ENCODE measurements at places on chromosomes 7 and 10.
A peak's percentile ranks its signal among the peaks of the same experiment; 100 is the strongest.

GRCh38 chr7:14875941-14876587 is 26.5 kb downstream of the DGKB start:
- DNase-seq = no peak

- DNase-seq = no peak
Measured at GRCh38 chr7:134875867-134876266, 96.4 kb downstream of the CALD1 start.

DNA sequence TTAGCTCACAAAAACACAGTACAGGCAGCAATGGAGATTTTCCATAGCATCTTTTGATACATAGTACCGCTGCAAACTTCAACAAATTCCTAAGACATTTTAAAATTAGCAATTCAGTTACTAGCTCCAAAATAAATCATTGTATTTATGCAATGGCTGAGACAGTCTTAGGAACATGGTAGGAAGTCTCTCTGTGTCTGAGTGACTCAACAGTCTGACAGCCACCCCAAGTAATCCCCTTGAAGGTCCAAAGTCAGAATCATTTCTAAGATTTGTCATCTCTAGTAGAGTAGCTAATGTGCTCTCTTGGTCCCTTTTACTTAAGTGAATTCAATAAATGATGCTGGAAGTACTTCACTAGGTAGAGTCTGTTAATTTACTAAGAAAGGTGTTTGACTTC is 93.8 kb upstream of the NOBOX start:
- no peak for DNase-seq

DNA sequence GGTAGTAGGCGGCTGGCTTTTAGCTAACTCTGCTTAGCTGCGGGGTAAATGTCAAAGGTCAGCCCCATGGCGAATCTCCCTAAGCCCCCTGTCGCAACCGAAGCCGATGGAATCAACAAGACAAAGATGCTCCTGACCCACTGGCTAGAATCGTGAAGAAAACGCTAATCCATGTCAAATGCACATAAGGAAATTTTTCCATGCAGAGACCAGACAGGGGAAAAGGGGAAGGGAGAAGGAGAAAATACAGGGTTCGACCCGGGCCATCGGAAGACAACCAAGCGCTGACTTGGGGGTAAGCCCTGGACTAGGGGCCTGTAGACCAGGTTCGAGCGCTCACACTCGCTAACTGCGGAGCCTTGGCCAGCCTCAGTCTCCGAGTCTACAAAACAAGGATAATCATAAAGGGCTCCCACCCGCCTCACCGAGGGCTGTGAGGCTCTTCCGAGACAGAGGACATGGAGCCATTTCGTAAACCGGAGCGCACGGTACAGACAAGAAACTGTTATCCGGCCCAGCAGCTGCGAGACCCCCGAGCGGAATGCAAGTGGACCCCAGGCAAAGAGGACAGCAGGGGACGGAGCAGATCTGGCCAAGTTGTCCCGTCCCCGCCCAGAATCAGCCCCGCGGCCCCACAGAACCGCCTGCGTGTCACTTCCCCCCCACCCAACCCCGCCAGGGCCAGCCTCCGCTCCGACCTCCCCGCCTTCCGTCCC is 507 bp downstream of the SAR1A start:
- DNase-seq = no peak

- no peak for DNase-seq
Measured at GRCh38 chr10:34467364-34467763, 347.7 kb downstream of the PARD3 start.

- DNase-seq = no peak
Measured at GRCh38 chr10:28551086-28551485, 18.2 kb downstream of the WAC start.

GRCh38 chr10:123786306-123786705 is 105.3 kb downstream of the CPXM2 start:
- DNase-seq = no peak

DNA sequence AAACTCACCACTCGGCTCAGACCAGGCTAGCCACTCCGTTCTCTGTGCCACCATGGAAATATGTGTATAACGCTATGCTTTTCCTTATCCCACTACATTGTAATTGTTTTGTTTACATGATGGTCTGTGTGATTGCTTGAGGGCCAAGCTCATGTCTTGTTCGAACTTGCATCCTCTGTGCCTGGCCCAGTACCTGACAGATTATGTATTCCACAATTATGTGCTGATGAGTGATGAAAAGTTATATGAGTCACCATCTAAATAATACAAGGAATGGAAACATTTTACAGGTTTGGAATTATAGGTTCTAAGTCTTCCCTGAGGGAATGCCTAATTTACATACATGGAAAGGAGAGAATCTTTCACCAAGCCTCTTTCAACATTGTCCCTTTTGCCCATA is 137.4 kb downstream of the C7orf25 start:
- no peak for DNase-seq

- DNase-seq = peak; percentile 51
Measured at GRCh38 chr7:40470091-40470592, 335.3 kb downstream of the SUGCT start.

DNA sequence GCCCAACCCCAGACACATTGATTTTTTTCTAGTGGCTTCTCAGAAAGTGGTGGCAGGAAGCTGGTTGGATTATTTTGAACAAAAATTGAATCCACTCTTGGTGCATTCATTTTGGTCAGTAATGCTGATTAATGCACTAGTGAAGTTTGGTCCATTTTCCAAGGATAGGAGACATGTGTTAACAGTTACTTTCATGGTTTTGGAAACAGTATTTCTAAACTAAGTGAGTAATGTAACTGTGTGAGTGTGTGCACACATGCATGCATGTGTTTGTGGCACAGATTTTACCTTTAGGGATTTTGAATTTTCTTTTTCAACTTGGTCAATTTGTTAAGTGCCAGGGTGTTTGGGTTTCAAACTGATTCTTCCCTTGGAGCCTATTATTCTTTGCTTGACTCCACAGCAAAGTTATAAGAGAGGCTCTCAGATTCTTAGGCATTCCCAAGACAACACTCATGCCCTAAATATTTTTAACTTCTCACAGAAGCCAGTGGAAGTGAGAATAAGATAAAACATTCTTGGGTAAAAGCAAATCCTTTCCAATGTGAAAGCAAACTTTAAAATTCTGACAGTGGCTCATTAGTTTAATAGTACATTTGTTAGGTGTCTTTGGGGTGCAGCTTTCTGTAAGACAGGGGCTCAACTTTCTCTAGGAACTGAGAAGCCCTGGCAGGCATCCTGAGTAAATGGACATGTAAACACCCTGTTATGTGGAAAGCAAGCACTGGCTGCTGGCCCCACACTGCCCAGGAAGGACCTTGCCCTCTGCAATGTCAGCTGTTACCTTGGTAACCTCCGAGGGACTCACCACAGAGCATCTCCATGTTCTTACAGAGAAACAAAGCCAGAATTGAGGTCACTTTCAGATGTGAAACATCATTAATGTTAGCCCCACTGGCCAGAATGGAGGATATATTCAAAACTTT is 68.4 kb downstream of the ASAH2B start:
- DNase-seq = no peak

DNA sequence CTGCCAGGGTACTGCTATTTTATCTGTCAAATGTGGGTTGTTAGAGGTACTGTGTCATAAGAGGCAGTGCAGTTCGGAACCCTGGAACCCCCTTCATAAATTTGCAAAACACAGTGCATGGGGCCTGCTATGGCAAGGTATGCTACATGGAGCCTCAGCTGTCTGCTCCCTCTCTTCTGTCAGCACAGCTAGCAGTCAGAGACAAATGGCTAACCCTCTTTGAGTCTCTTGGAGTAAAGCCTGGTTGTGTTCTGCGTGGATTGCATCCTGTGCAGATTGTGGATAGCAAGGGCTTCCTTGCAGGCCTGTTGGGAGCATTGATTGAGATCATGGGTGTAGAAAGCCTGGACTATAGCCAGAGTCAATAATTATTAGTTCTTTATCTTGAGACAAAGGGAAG is 397.8 kb downstream of the AUTS2 start:
- DNase-seq = no peak

DNA sequence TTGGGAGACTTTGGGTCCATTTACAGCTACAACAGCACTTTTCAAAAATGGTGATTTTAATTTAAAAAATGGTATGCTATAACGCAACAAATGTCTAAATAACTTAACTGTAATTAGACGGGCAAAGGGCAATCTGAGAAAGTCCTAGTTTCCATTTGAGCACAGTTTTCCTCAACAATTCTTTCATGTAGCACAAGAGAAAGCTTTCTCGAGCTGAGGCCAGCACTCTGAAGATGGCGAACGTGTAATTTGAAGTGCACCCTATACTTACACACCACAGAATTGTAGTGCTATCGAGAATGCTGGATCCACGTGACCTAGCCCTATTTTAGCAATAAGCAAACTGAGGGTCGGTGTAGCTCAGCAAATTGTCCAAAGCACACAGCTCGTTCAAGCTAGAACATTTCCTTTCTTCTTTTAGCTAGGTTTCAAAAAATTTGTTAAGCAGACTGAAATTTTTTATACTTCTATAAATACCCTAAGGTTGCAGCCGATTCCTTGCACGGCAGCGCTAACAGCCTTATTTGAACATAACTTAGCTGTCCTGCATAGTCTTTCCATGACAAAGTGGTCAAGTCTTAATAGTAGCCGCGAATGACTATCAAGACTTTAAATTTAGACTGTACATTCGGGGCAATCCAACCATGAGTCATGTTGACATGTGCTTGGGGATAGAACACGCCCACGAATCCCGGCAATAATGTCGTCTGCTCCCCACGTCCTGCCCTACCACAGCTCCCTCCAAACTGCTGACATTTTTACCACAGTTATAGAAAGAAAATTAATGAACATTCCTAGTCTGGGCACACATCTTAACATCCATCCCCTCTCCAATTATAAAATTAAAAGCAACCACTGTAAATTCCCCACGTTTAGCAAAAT is 10.0 kb downstream of the KLF6 start:
- peak; percentile 45 for DNase-seq

DNA sequence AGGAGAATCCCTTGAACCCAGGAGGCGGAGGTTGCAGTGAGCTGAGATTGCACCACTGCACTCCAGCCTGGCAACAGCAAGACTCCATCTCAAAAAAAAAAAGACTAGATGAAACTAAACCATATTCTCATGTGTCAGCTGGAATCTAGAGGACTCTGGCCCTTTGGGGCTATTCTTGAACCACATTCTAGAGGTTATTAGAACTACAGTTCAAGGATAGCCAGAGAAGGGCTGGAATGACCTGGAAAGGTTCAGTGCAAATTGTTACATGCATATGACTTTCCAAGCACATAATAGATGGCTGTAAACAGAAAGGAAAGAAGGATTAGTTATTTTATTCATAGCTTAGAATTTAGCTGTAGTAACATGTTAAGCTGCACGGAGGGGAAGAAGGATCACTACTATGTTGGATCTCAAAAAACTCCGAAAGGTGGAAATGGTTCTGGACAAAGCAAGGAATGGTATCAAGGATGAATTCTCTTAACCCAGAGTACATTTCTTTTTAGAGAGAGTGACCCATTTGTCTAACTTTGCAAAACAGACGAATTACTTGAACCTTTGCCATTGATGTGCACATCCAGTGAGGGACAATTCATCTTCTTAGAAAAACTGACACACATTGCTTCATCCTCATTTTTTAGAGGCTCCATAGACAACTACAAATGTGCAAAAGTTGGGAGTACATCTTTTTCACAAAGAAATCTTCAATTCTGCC is 124.0 kb upstream of the SAMD8 start:
- no peak for DNase-seq

DNA sequence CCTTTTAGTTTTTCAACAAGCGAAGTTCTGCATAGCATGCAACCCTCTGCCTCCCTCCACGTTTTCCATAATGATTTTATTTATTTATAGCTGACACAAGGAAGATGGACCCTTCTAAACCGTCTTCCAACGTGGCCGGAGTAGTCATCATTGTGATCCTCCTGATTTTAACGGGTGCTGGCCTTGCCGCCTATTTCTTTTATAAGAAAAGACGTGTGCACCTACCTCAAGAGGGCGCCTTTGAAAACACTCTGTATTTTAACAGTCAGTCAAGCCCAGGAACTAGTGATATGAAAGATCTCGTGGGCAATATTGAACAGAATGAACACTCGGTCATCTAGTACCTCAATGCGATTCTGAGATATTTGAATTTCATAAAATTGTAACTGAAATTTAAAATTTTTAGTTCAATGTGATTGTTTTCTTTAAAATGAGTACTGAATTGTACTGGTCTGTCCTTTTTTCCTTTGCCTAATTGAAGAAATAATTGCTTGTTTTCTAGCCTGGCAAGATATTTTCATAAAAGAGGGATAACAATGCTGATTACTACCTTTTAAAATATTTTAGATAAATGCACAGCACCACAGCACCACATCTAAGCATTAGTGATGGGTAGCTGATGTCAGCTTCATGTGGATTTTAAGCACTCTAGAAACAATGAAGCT is 41.5 kb upstream of the SLC39A12 start:
- peak; percentile 24 for DNase-seq

- DNase-seq = no peak
Measured at GRCh38 chr7:99628471-99629465, 12.0 kb downstream of the ZSCAN25 start.

GRCh38 chr10:75538144-75538543 is 106.7 kb downstream of the LRMDA start:
- no peak for DNase-seq

DNA sequence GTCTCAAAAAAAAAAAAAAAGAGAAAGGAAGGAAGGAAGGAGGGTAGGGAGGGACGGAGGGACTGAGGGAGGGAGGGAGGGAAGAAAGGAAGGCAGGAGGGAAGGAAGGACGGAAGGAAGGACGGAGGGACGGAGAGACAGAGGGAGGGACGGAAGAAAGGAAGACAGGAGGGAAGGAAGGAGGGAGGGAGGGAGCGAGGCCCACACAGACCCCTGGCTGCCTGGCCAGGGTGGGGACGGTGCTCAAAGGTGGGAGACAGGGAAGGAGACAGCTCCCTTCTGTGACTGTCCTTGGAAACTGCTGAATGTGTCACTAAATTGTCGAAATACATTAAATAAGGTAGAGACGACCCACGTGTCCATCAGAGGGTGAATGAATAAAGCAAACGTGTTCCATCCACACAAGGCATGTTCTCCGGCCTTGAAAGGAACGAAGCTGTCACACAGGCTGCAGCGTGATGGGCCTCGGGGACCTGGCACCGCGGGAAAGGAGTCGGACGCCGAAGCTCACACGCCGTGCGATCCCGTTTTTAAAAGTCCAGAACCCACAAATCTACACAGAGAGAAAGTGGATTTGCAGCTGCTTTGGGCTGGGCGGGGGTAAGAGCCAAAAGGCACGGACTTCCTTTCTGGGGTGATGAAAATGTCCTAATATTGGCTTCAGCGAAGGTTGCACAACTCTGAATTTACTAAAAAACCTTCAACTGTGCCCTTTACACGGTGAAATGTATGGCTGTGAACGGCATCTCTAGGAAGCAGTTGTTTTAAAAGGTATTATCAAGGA is 23.3 kb downstream of the ADAP1 start:
- DNase-seq = no peak

DNA sequence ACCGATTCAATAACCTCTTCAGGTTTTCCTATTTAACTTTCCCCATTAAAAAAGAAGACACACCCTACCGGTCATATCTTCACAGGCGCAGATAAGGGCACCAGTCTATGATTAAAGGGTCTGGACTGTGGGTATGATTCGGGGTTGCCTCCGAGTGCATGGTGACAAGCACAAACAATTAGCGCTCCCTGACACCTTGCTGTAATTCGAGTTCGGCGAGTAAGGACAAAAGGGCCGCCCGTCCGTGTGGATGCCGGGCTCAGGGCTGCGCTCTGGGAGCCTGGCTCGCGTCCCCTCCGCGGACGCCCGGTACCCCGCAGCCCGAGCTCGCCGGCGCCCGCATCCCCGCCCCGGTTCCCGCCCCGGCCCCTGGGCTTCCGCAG is 111.9 kb upstream of the RHEB start:
- DNase-seq = no peak

GRCh38 chr7:117780832-117781231 is 92.4 kb downstream of the CTTNBP2 start:
- DNase-seq = no peak

GRCh38 chr7:2823130-2823529 is 21.0 kb downstream of the GNA12 start:
- DNase-seq = no peak

- DNase-seq = no peak
Measured at GRCh38 chr7:38746438-38746837, 115.3 kb upstream of the AMPH start.

Measured in right hindlimb (tissue), 1 donor.